ENCODE measurements at places on chromosomes 7 and 10.

DNA sequence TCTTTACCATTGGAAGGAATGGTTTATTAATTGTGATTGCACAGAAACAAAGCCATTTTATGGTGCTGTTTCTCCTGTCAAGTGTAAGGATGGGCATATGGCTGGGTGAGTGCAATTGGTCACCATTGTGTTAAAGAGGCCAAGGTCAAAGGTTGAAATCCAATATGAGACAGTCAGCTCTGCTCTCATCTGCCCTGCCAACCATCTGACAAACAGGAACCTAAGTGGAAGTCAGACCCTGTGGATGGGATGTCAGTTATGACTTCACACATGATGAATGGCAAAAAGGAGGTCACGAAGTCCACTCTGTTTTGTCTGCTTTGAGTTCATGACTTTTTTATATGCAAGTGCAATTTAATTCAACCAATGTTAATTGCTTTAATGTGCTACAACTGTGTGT is 172.7 kb upstream of the TMEM229A start:
- DNase-seq = no peak

DNA sequence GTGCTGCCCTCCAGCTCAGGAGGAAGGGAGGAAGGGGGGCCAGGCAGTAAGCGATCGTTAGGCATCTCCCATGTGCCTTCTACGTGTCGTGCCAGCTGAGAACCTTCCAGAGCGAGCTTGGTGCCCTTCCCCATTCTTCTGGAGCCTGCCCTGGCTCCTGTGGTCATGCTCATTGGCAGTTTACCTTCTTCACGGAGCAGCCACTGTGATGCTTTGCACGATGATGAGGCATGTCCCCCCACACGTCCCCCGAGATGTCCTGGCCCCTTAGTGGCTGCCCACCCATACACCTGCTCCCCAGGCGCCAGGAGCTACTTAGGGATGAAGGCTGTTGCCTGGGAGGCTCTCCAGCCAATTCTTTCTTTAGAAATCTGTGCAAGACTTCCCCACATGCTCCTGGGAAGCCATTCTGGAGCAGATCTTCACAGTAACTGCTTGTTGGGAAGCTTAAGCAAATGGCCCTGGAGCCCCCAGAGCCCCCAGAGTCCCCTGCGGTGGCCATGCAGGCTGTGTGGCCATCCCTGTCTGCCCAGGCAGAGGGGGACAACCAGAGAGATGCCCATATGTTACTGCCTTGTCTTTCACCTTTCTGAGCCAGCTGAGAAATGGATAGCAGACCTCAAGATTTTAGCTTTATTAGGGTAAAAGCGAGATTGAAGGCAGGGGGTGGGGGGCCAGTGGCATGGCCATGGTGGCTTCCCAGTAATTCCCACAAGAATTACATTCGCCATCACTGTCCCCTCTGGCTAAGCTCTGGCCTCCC is 199.0 kb downstream of the EBF3 start:
- DNase-seq = peak; percentile 9

- no peak for DNase-seq
These were observed 63.8 kb downstream of the BPGM start for GRCh38 chr7:134710511-134710853.

- DNase-seq = no peak
These were observed 1.2 kb downstream of the CLDN3 start for GRCh38 chr7:73768641-73769480.

GRCh38 chr7:99095698-99096097 is 48.2 kb downstream of the SMURF1 start:
- DNase-seq = no peak

GRCh38 chr7:151380199-151381097 is 29.4 kb downstream of the WDR86 start:
- DNase-seq = no peak

DNA sequence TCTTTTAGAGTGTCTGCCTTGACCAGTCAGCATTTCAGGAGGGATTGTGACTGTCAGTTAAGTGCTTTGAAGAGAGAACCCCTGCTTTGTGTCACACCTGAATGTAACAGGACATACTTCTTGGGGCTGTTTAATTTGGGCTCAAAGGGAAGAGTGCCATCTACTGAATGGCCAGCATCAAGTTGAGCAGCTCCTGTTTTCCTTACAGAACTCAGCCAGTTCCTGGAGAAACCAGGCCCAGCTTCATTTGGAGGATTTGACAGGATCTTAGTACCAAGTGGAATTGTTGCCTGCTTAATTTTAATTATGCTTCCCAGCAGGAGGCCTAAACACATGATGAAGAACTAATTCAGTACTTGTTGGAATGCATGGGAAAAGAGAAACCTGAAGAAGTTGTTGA is 8.3 kb downstream of the ADD3 start:
- peak; percentile 41 for DNase-seq

DNA sequence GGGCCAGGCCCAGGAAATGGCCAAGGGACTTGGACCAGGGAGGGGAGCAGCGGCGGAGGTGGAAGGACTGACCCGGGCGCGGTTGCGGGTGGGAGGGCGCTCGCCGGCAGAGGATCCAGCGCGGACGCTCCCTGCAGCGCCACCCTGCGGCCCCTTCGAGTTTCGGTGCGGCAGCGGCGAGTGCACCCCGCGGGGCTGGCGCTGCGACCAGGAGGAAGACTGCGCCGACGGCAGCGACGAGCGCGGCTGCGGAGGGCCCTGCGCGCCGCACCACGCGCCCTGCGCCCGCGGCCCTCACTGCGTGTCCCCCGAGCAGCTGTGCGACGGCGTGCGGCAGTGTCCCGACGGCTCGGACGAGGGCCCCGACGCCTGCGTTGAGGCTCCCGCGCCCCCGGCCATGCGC is 16.8 kb upstream of the ZNF467 start:
- peak; percentile 69 for DNase-seq

- DNase-seq = no peak
These were observed 120.4 kb downstream of the CUBN start for GRCh38 chr10:17009212-17009700.

GRCh38 chr10:70549962-70550458 is 52.5 kb downstream of the PRF1 start:
- peak; percentile 77 for DNase-seq

- DNase-seq = no peak
These were observed 499.4 kb downstream of the AUTS2 start for GRCh38 chr7:70097645-70098044.

DNA sequence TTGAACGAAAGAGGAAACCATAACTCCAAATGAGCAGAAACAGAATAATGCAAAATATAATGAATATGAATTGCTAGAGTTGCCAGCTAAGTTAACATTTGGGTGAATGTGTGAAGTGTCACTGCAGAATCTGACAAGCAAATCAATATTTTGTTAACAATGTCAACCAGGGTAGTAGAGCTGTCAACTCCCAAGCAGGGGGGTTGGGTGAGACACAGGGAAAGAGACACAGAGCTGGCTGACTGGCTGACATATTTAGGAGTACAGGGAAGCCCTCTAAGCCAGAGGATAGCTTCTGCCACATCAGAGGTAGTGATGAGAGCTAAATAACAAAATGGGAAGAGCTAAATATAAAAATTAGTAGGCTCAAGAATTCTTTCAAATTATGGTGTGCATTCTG is 393.1 kb upstream of the KCND2 start:
- DNase-seq = no peak

DNA sequence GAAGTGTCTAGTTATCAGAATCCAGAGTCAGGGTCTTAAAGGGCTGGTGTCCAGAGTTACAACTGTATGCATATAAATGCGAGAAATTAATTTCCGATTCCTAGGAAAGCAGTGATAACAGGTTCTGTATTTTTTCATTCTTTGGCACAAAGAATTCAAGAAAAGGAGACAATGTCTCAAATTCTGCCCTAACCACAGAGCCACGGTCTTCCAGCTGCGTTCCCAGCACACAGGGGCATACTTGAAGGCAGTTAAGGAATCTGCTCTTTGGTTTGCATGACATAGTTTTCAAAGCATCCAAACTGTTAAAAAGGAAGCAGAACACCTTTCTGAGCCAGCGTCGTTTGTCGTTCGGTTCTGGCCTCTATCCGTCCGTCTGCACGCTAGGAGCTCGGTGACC is 416.9 kb upstream of the MKI67 start:
- no peak for DNase-seq

DNA sequence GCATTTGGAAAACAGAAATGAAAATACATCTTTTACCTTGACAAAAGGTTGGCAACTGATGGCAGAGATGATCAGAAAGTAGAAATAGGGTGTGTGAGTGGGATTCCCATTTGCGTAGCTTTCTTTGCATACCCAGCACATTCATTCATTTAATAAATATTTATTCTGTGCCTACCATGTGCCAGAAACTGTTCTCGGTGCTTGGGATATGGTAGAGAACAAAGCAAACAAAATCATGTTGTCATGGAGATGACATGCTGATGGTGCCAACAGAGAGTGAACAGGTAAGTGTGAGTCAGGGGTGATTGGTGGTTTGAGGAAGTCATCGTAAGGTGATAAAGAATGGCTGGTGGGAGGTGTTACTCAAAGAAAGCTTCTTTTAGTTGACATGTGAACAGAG is 45.4 kb downstream of the CACNB2 start:
- no peak for DNase-seq

DNA sequence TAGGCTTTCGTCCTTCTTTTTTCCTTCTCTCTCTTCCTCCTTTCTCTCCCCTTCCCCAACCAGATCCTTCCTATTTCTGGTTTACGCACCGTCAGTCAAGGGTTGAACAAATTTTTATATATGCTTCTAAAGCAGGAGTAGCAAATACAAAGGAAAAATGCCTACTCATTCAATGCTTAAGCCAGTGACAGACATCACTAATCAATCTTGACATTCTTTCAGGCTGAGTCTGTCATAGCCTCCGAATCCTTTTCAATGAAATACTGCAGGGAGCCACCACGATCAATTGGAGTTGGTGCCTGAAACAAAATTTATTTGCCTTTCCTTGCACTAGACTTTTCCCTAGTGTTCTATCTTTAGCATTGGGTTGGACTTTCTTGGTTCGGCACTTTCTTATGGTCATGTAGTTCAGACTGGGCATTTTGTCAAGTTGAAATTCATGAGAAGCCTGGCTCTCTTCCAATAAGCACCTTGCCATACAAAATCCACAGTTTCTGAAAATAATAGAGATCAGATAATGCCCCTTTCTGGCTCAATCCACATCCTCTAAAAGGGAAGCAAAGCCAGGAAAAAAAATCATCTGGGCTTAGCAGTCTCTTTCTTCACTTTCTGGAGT is 239.5 kb upstream of the PLXNA4 start:
- DNase-seq = no peak

DNA sequence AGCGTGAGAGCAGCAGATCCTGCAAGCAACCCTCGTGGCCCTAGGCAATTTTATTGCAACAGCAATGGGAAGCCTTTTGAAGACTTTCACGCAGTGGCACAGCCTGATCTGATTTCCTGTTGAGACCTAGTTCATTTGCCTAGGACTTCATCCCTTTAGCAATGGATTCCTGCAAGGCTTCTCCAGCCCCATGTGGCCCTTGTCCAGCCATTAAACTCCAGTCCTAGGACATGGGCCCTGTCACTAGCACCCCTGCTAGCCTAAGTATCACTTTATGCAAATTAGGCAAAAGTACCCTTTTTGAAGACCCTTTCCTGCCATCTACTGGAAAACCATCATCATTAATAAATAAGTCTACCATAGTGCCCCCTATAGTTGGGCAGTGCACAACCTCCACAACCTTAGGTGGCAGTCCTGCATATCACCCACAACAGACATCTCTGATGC is 379.4 kb downstream of the GALNT17 start:
- peak; percentile 37 for DNase-seq

DNA sequence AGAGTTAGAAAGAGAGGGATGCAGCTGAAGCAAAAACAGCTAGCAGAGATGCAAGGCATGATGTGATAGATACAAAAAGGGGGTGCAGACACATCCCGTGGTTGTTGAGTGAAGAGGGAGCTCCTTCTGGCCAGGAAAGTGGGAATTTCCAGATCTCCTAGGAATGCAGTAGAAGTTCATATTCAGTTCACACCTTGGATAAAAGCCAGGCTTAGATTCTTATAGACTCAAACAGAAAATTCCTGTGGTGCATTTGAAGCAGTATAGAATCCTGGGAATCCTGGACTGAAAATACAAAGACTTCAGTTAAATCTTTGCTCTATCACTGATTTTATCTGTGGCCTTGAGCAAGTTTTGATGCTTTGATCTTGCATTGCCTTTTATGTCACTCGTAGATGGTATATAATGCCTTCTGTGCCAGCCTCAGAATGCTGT is 33.9 kb downstream of the SGPL1 start:
- no peak for DNase-seq

DNA sequence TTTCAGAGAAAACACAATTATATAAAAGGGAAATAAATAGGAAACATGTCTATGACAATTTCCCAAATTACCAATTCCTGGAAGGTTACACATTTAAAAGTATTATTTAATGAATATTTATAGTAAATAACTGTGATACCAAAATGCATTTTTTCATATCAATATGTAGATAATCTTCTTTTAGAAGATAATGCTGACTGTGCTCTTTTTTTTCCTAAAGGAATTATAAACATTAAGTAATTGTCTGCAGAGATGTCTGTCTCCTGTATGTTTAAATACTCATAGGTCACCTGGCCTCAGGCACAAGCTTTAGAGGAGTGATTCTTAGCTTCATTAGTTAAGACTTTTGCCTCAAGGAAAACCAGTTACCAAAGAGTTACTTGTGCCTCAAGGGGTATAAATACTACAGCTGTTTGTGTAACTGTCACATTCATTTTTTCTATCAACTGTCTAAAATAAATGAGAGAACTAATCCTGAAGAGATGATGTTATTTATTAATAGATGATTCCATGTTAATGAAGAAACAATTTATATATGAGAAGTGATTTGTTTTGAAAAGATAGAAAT is 77.1 kb downstream of the DNAJC1 start:
- no peak for DNase-seq

GRCh38 chr10:24707445-24707844 is 16.2 kb downstream of the ARHGAP21 start:
- no peak for DNase-seq

DNA sequence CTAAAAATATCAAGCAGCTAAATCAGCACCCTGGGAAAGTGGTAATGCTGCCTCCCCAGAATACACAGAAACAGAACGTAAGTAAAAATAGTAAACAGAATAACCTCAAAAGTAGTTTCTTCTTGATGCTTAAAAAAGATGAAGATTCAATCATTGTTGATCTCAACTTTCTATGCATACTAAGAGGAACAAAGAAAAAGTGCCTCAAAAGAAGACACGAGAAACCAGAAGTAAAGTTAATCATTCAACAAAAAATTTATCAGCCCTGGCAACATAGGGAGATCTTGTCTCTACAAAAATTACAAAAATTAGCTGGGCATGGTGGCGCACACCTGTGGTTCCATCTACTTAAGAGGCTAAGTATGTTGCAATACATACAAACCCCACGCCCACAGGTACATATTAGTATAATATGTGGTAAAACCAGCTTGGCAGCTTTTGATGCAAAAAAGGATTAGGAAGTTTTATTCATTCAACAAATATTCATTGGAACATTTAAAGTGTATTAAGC is 153.7 kb downstream of the NRBF2 start:
- DNase-seq = no peak

GRCh38 chr7:54145716-54146115 is 396.5 kb upstream of the VSTM2A start:
- DNase-seq = peak; percentile 34

- DNase-seq = peak; percentile 43
These were observed 80.0 kb downstream of the C7orf25 start for GRCh38 chr7:42831718-42832522.

GRCh38 chr10:4836416-4836969 is 10.5 kb downstream of the AKR1E2 start:
- DNase-seq = no peak

GRCh38 chr7:128742206-128742605 is 3.0 kb downstream of the CALU start:
- no peak for DNase-seq

- DNase-seq = peak; percentile 70
These were observed 191.2 kb upstream of the PRSS1 start for GRCh38 chr7:142557971-142558582.

All from H9 (cell line).